ENCODE measurements at places on chromosomes 7 and 10. TPM values are rescaled to one million over a fixed set of nuclear protein-coding genes. Genes with fewer than 3 reads are reported as not detected.

CPEB3 gene
- 2.0 TPM for total RNA-seq

MYPN gene
- under 0.01 TPM for total RNA-seq

SFRP4 gene
- total RNA-seq: not detected

SLC26A5 gene
- total RNA-seq: 0.14 TPM

ETV1 gene
- total RNA-seq: 15.2 TPM

URGCP gene
- total RNA-seq: 16.0 TPM

AGR3 gene
- not detected for total RNA-seq
